Omental fat pad (tissue), 4 donors: ENCODE measurements at places on chromosomes 11 and 22. TPM values are rescaled to one million over a fixed set of nuclear protein-coding genes. Genes with fewer than 3 reads are reported as not detected.

- DNase-seq: no peak
Measured at GRCh38 chr11:34893416-34893815, 22.8 kb downstream of the APIP start.

TSPAN32 gene
- 3.4 TPM for total RNA-seq

- no peak for DNase-seq
Measured at GRCh38 chr11:118339281-118339961, 3.1 kb downstream of the CD3D start.

GRCh38 chr11:113885897-113886296 is 10.5 kb upstream of the USP28 start:
- no peak for DNase-seq

MS4A3 gene
- not detected for total RNA-seq

OR10D3 gene
- not detected for total RNA-seq

GRCh38 chr11:2779499-2779980 is 79.7 kb upstream of the KCNQ1OT1 start:
- no peak for DNase-seq

- DNase-seq: no peak
Measured at GRCh38 chr11:61814247-61814957, 2.4 kb downstream of the FADS1 start.

PDGFD gene
- 63.1 TPM for total RNA-seq

DNA sequence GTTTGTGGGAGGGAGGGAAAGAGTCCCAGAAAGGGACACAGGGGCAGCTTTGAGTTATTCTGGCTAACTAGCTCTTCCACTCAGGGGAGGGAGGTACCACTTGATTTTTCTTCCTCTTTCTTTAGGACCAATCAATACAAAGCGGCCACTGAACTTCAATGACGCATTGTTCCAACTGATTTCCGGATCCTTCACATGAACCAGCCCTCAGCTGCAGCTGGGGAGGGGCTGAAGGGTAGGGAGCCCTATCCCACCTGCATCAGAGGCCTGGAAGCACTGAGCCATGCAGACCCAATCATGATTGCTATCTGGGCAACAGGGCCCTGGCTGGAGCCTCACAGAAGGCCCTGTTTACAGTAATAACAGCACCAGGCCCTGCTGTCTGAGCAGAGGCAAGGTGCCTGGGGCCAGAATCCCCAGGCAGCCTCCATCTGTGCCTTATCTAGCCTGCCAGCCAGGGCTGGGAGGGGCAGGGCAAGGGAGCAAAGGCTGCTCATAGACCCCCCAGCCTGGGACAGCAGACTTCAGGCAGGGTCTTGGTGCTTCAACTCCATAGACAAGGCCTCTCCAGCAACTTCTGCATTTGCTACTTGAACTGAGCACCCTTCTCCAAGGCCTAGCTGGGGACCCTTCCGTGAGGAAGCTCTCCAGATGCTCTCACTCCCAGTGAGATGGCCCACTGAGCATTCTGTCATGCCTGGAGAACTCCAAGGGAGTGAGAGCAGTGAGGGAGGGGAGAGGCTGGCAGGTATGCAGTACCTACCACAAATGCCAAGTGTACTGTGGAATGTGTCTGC is 22.5 kb downstream of the CLPB start:
- no peak for DNase-seq

DNA sequence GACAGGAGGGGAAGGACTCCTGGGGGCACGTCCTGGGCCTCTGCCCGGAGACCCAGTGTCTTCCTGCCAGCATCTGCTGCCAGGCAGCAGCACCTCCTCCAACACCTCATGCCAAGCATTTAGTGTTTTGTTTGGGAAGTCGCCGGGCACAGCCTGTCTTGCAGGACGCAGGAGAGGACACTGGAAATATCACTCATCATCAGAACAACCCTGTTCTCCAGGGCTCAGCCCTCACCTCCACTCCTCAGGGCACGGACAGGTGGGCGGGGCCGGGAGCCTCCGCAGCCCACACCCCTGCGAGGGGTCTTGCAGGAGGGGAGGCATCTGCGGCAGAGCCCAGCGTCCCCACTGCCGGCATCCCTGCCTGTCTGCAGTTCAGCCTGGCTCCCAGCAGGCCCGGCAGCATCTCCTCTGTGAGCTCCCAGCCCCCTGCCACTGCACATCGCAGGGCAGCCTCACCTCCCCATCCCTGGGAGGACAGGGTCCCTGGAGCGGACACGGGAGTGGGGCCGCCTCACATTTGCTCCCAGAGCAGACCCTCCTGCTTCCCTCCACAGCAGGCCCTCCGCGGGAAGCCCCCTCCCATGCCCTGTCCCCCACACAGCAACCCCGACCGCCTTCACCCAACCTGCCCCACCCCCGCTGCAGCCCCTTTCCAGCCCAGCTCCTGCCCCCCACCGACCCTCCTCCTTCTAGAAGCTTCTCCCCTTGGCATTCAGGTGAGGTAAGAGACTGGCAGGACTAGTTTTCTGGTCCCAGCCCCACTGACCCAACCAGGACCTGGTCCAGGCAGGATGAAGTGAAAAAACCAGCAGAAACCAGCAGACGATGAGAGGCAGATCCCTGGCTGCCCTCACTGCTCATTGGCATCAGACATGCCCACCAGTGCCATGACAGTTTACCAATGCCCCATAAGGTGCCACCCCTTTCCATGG is 72.7 kb downstream of the BRD1 start:
- DNase-seq: no peak

C11orf65 gene
- 0.28 TPM for total RNA-seq

DNA sequence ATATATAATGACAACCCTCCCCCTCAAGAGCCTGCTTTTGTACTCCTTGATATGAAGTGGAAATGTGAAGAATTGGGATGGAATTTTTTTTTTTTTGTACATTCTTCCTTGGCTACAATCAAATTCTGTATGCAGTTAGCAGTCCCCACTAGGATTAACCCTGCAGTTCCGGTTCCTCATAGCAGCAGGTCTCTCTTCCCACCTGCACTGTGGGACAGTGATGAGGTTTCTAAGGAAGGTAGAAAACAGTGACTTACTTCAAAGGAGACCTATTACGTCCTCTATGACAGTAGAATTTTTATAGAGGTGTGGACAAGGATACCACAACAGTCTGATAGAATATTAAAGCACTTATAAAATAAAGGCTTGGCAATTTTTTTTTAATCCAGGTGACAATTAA is 46.3 kb upstream of the ALKBH3 start:
- DNase-seq: no peak

GRCh38 chr22:38756711-38757463 is 1.1 kb upstream of the SUN2 start:
- no peak for DNase-seq

GRCh38 chr11:8714622-8715225 is 32.1 kb downstream of the RPL27A start:
- DNase-seq: no peak

DNA sequence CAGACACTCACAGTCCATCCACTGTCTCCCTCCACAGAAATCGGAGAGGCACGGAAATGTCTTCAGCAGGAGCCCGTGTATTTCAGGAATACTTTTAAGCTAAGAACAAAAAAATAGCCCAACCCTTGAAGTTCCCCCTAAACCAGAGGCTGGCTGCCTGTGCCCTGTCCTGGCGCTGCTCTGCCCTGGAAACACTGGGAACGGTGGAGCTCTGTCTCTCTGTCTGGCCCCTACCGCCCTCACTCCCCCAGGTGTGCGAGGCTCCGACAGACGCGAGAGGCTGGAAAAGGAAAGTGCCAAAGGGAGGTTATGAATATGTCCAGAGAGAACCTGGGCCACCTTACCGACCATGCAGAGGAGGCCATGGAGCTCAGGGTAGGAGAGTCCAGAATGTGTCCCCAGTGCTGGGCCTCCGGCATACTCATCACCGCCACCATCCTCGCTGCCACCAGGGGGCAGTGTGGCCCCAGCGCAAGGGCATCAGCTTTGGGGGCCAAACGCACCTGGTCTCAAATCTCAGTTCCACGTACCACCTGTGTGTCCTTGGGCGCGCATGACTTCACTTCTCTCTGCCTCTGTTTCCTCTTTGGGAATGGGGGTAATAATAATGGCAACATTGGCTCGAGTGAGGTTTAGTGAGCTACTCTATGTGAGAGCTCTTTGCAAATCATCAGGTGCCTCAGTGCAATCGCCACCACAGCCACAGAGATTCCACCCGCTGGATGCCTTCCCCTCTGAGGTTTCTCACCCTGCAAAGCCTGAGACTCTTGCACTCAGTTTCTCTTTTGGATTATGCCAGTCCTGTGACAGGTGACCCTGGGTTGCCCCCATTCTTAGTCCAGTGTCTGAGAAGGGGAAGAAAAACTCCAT is 10.4 kb upstream of the SLCO2B1 start:
- peak; percentile 79 for DNase-seq

- no peak for DNase-seq
Measured at GRCh38 chr11:36013950-36014897, 70.4 kb downstream of the LDLRAD3 start.

DNA sequence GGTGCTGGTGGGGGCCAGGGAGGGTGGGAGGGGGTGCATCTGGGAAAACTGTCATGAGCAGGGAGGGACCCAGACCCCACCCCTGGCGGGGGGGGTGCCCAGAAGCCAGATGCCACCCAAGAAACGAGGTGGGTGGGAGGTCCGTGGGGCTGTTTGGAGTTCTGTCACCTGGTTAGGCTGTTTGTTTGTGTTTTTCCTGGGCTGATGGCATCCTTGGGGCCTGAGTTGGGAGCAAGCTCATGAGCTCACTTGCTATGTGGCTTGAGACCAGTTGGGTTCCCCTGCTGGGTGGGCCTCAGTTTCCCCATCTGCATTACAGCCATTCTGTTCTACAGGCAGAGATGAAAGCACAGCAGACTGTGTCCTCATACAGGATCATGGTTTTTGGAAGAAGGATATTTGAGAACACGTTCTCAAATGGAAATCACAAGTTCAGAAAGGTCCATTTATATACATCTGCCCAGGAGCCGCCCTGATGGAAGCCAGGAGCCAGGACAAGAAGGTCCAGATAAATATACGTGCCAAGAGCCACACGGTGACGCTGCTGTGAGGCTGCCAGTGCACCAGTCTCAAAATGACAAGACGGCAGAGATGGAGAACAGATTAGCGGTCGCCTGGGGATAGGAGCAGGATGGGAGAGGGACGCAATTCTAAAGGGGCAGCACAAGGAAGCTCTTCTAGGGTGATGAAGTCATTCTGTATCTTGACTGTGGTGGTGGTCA is 312.9 kb downstream of the MN1 start:
- DNase-seq: no peak

DNA sequence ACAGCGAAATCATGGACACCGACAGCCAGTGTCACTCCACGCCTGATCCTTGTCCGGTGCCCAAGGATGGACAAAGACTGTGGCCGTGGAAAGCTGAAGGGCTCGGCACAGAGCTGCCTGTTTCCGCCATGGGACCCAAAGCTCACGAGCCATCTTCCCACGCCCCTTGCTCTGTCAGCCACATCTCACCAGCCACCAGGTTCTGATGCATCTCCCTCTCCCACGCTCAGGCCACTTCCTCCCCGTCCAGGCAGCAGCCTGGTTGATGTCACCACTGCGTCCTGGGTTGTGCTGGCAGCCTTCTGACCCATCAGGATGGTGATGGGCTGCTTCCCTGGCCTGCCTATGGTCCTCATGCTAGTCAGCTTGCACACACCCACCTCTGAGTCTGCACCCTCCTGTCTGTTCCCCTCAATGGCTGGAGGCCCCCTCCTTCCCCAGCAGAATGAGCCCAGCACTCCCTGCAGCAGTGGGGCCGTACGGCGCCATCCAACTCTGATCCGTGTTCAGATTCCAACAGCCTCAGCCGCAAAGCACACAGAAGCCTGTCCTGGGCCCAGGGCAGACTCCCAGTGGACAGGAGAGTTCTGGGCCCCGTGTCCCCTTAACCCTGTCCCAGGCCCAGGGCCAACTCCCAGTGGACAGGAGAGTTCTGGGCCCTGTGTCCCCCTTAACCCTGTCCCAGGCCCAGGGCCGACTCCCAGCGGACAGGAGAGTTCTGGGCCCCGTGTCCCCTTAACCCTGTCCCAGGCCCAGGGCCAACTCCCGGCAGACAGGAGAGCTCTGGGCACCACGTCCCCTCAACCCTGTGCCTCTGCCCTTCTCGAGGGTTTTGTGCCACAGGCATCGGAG is 259.5 kb downstream of the BRD1 start:
- peak; percentile 9 for DNase-seq

TTC9C gene
- total RNA-seq: 18.4 TPM

TTLL12 gene
- total RNA-seq: 39.0 TPM

DNA sequence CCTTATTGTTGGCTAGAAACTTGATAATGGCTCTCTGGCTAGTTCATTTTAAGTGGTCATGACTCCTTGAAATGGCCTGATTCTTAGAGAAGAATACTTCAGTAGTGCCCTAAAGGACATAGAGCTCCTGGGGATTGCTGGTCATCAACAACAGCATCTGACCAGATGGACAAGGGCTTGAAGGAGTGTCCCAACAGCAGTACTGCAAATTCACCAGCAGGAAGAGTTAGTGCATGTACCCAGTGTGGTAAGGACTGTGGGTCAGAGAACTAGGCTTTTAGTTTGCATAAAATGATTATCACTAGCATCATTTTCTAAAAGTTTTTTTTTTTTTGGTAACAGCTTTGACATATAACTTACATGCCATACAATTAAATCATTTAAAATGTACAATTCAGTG is 39.5 kb upstream of the CUL5 start:
- no peak for DNase-seq

OR51B4 gene
- total RNA-seq: not detected

DNA sequence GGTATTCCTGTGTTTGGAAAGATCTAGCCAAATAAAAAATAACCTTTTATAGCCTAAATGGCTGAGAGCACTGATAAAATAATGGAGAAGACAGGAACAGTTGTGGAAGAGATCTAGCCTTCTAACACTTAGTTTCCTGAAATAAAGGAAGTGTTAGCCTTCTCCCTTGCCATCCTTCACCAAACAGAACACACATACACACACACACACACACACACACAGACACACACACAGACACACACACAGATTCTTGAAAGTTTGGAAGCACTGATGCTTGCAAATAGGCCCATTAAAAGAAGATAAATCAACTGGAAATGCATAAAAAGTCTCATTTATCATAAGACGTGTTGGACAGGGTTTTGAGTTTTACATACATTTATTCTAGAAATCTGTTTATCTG is 37.5 kb downstream of the KIRREL3 start:
- no peak for DNase-seq

- DNase-seq: no peak
Measured at GRCh38 chr11:126061707-126062678, 673 bp downstream of the CDON start.

DNA sequence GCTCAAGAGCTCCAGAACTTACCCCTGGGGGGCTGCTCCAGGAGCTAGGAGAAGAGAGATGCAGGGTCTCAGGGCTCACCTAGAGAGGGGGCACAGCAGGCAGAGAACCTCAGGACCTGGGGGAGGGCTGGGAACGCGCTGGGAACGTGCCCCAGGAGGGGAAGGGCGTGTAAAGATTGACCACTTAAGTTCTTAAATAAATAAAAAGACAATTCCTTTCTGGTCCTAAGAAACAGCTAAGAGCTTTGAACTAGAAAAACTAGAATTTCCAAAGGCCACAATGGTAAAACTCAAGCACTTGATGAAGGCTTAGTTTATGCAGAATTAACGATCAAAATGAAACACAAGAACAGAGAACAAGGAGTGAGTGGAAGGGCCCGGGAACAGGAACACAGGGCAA is 89.1 kb downstream of the CELSR1 start:
- no peak for DNase-seq

DNA sequence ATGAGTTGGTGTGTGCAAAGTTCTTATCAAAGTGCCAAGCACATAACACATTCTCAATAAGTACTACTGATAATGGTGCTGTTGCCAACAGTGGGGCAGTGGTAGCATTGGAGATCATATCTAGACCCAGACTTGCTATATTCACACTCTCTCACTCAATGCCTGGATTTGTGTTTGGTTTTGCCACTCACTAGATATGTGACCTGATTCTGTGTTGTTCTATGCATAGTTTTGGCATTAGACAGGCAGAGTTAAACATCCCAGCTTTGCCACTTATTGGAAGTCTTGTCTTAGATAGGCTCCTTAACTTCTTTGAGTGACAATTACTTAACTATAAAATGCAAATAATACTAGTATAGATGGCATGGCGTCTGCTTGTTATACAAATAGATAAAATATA is 642.6 kb upstream of the CCDC179 start:
- no peak for DNase-seq
